ENCODE measurements at places on chromosomes 16 and 17. TPM values are rescaled to one million over a fixed set of nuclear protein-coding genes. Genes with fewer than 3 reads are reported as not detected.

DNA sequence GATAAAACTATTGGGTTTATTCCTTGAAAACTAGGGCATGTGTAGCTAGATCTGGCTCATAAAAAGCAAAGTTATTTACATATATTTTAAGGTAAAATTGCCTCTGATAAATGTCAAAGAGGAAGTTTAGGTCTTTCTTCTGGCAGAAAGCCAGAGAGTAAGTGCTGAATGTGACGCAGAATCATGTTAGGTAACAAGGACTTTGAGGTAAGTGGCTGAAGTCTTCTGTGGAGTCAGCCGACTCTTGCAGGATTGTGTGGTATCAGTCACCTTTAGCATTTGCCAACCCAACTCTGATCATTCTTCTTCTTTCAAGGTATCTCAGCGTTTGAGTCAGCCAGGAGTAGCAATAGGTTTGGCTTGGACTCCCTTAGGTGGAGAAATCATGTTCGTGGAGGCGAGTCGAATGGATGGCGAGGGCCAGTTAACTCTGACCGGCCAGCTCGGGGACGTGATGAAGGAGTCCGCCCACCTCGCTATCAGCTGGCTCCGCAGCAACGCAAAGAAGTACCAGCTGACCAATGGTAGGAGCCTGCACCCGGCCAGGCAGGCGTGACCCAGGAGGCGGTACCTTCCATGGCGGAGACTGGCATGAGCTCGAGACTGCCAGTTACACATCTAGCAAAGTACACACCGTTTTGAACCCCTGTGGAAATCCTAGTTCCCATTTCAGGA, 37.9 kb downstream of the SIAH1 start:
- H3K27me3 ChIP-seq: peaks cover 2% of the 10 kb centered on the region
- H3K4me1 ChIP-seq: no peaks in the 10 kb centered on the region
- H3K27ac ChIP-seq: no peak overlapping the region
- H3K4me3 ChIP-seq: no peak overlapping the region
- no peak for DNase-seq

DNA sequence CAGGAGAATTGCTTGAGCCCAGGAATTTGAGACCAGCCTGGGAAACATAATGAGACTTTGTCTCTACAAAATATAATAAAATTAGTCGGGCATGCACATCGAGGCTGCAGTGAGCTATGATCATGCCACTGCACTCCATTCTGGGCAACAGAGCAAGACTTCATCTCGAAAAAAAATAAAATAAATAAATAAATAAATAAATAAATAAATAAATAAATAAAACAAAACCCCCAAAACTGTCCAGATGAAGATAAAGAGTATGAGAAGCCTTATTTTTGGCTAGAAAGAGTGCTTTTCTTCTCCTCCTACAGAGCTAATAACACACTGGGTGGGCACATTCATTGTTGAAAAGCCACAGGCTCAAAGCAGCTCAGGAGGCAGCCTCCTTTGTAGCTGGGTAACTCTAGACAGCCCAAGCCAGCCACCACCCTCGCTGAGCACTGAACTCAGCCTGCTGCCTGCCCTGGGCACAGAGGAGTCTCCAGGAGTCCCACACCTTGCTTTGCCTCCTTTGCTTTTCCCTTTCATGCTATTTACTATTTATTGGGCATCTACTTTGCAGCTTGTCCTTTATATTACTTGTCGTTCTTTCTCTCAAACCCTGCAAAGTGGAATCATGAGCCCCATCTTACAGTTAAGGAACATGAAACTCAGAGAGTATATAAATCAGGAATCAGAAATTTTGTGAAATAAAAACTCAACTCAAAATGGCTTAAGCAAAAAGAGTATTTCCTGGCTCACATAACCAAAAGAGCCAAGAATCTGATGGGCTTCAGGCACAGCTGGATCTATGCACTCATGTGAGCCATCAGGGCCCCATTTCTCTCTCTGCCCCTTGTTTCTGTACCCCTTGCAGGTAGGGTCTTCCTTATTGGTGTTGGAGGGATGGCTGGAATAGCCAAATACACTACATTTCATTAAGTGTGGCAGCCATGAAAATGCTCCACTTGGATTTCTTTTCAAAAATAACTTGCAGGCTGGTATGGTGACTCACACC, 18.1 kb upstream of the C16orf87 start:
- DNase-seq: no peak
- no peaks in the 10 kb centered on the region for H3K36me3 ChIP-seq
- H3K4me1 ChIP-seq: no peaks in the 10 kb centered on the region
- H3K27ac ChIP-seq: no peak overlapping the region

DNA sequence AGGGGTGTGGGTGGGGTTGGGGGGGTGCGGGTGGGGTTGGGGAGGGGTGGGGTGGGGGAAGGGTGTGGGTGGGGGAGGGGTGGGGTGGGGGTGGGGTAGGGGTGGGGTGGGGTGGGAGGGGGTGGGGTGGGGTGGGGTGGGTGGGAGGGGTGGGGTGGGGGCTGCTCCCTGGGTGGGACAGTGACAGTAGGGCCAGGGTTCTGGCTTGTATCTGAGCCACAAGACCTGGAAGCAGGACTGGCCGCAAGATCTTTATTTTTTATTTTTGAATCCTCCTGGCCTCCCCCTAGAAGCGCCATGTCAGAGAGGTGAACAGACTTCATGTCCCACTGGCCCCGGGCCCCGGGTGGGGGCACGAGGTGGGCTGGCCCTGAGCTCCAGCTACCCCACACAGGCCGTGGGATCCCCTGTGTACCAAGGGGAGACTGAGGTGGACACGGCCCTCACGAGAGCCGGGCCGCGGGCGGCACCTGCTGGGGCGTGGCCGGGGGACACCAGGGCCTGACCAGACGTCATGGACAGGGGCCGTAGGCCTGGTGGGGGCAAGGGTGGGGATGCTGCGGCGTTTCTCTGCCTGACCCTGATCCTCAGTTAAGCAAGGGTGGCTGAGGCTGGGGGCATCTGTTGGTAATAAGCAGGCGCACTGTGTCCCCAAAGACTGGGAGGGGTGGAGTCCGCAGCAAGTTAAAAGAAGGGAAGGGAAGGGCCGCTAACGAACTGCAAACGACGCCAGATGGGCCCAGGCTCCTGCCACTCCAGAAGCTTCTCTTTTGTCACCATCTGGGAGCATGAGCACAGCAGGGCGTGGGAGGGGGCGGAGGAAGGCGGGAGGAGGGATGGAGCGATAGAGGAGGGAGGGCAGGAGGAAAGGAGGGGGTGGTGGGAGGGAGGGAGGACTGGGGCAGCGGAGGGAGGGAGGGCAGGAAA, 22.3 kb upstream of the PABPN1L start:
- peaks cover 9% of the 10 kb centered on the region for H3K27me3 ChIP-seq
- H3K4me1 ChIP-seq: no peaks in the 10 kb centered on the region
- H3K27ac ChIP-seq: no peak overlapping the region
- no peak for DNase-seq

DNA sequence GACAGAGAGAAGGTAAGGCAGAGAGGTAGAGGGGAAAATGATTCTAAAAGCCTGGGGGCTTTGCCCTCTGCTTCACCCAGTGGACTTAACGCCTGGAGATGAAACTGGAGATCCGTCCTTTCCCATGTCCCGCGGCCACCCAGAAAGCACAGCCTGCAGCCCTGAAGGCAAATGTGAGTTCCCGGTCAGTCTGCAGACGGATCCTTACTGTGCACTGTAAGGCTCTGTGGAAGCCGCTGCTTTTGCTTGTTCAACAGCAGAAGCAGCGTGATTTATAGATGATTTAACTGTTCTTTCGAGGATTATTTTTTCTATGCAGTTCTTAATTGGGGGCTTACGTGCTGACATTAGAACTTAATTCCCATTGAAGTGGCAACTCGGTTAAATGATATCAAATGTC, 290.4 kb downstream of the FOXL1 start:
- H3K36me3 ChIP-seq: peaks cover 20% of the 10 kb centered on the region
- H3K27me3 ChIP-seq: peaks cover 52% of the 10 kb centered on the region
- H3K4me1 ChIP-seq: peaks cover 17% of the 10 kb centered on the region
- H3K27ac ChIP-seq: no peak overlapping the region

GRCh38 chr17:6380915-6381438, 53.9 kb downstream of the AIPL1 start:
- H3K4me1 ChIP-seq: peaks cover 11% of the 10 kb centered on the region
- no peaks in the 10 kb centered on the region for H3K36me3 ChIP-seq
- no peak overlapping the region for H3K27ac ChIP-seq
- DNase-seq: peak; percentile 40
- H3K27me3 ChIP-seq: peaks cover 22% of the 10 kb centered on the region

DNA sequence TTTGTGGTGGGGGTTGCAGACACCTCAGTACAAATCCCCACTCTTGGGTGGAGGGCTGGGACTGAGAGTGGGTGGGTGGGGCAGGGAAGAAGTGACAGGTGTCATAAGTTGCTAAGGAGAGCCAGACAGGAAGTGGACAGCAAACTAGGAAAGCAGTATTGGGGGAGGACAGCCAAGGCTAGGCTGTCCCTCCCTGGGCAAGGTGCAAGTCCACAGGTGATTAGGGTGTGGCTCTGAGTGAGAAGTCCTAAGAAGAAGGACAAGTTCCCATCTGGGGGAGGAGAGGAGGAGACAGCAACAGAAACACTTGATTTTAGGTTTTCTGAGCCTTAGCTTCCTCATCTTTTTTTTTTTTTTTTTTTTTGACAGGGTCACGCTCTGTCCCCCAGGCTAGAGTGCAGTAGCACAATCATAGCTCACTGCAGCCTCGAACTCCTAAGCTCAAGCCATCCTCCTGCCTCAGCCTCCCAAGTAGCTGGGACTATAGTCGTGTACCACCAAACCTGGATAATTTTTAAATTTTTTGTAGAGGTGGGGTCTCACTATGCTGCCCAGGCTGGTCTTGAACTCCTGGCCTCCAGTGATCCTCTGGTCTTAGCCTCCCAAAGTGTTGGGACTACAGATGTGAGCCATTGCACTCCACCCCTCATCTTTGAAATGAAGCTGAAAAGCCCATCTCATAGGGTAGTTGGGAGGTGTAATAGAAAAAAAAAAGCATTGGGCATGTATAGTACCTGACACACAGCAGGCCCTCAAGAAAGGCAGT, 2.5 kb downstream of the MAPK3 start:
- DNase-seq: no peak
- no peaks in the 10 kb centered on the region for H3K27me3 ChIP-seq
- no peak overlapping the region for H3K27ac ChIP-seq
- H3K36me3 ChIP-seq: 0 out of 2 replicates have a peak, but pooled peaks cover 5% of the 10 kb centered on the region
- H3K4me3 ChIP-seq: no peak overlapping the region

DNA sequence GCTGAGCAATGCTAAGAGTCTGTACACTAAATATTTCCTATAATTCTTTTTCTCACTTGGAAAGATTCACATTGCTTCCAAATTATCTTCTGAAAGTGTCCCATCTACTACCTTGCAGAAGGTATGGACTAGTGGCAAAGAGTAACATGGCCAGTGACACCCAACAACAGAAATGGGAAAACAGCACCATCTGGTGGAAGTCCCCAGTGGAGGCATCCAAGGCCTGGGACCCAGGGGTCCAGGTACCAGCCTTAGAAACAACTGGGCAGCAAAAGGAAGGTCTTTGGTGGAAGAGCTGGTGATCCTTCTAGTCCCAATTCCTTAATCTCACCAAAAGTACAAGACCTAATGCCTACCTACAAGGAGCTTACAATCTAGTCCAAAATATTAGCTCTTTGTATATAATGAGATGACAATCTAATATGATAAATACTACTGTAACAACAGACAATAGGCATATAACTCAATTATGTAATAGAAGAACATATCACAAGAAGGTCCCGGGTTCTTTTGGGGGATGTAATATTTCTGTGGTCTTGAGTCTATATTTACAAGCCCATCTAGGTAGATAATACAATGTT, 55.3 kb downstream of the SKAP1 start:
- no peaks in the 10 kb centered on the region for H3K36me3 ChIP-seq
- H3K4me1 ChIP-seq: no peaks in the 10 kb centered on the region
- peak; percentile 1 for DNase-seq

GRCh38 chr16:71867939-71868338, 16.0 kb downstream of the ZNF821 start:
- H3K4me3 ChIP-seq: no peak overlapping the region
- peaks cover under 1% of the 10 kb centered on the region for H3K27me3 ChIP-seq
- H3K27ac ChIP-seq: no peak overlapping the region
- no peak for DNase-seq
- H3K4me1 ChIP-seq: peaks cover 7% of the 10 kb centered on the region

- H3K4me3 ChIP-seq: no peak overlapping the region
- no peak for DNase-seq
These were observed 15.6 kb upstream of the ZFPM1 start for GRCh38 chr16:88437367-88437964.

- no peak overlapping the region for H3K27ac ChIP-seq
- peaks cover 11% of the 10 kb centered on the region for H3K27me3 ChIP-seq
- H3K4me3 ChIP-seq: no peak overlapping the region
These were observed 59.1 kb downstream of the ABCC6 start for GRCh38 chr16:16164243-16164642.

- no peaks in the 10 kb centered on the region for H3K36me3 ChIP-seq
- peaks cover 4% of the 10 kb centered on the region for H3K27me3 ChIP-seq
- no peaks in the 10 kb centered on the region for H3K4me1 ChIP-seq
- no peak for DNase-seq
- H3K4me3 ChIP-seq: no peak overlapping the region
- H3K27ac ChIP-seq: no peak overlapping the region
These were observed 77.5 kb downstream of the ZNF423 start for GRCh38 chr16:49778202-49778930.

DNA sequence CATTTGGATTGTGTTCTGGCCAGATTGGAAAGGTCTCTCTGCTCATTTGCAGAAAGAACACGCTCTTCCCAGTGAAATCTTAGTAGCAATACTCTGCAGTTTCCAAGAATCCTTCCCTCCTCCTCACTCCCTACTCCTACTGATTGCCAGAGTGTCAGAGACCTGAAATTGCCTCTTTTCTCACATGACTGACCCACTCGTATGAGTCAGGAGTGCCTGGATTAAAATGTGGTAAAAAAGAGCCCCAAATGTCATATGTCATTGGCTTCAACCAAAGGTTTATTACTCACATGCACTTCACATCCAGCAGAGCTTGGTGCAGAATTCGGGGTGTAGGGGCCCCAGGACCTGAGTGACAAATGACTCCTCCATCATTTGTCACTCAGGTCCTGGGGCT, 39.7 kb upstream of the IRX3 start:
- peak overlapping the region; percentile 16 for H3K4me3 ChIP-seq
- DNase-seq: peak; percentile 35
- no peak overlapping the region for H3K27ac ChIP-seq
- peaks cover 21% of the 10 kb centered on the region for H3K4me1 ChIP-seq

DNA sequence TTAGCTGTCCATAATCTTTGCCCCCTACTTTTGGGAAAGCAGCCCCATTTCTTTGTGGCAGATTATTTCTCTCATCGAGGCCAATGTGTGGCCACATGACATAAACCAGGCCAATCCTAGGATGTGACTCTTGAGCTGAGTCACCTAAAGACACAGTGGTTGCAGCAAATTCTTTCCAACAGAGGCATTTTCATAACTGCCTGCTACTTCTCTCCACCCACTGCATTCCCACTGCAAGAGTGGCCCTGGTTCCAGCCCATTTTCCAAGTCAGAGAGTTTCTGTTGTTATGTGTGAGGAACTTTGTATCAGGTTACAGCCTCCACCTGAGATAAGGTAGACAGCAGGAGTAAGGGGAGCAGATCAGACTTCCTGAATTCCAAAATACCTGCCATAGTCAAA, 195.2 kb downstream of the RGS9 start:
- peaks cover 13% of the 10 kb centered on the region for H3K27me3 ChIP-seq
- no peaks in the 10 kb centered on the region for H3K36me3 ChIP-seq
- H3K4me3 ChIP-seq: no peak overlapping the region
- no peak overlapping the region for H3K27ac ChIP-seq
- peaks cover 5% of the 10 kb centered on the region for H3K4me1 ChIP-seq
- DNase-seq: peak; percentile 55

GRCh38 chr17:7951143-7951792, 19.3 kb downstream of the CNTROB start:
- H3K27ac ChIP-seq: no peak overlapping the region
- no peak overlapping the region for H3K4me3 ChIP-seq
- DNase-seq: no peak
- no peaks in the 10 kb centered on the region for H3K4me1 ChIP-seq
- H3K36me3 ChIP-seq: peaks cover 26% of the 10 kb centered on the region
- peaks cover 1% of the 10 kb centered on the region for H3K27me3 ChIP-seq

The ASIC2 gene
- total RNA-seq: not detected

The SHISA9 gene
- not detected for total RNA-seq

The ACSM5 gene
- not detected for total RNA-seq
